Aorta (tissue), 5 donors: ENCODE measurements at places on chromosomes 7 and 10. TPM values are rescaled to one million over a fixed set of nuclear protein-coding genes. Genes with fewer than 3 reads are reported as not detected.

The ANKRD61 gene
- total RNA-seq: not detected

DNA sequence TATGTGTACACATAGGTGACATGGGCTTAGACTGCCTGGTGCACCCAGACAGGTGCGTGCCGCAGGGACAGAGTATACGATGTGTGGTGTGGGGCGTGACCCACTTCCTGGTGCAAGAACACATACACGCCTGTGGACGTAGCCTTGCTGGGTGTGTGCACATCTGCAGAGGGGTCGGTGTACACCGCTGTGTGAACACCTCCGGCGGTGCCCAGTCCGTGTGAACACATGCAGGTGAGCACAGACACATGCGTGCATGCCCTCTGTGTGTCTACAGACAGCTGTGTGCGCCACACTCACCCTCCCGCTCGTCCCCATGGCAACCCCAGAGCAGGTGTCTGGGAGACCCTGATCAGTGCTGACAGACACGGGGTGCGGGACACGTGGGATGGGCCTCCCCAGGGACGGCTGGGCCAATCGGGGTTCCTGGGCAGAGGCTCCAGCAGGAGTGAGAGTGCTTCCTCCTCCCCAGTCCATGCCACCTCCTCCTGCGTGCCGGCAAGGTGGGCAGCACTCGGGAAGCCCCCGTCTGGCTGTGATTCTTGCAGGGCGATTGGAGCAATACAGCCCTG lies 23.4 kb downstream of the ELFN1 start:
- H3K27ac ChIP-seq: no peak overlapping the region
- H3K36me3 ChIP-seq: no peaks in the 10 kb centered on the region
- peak; percentile 35 for DNase-seq
- H3K4me3 ChIP-seq: no peak overlapping the region

DNA sequence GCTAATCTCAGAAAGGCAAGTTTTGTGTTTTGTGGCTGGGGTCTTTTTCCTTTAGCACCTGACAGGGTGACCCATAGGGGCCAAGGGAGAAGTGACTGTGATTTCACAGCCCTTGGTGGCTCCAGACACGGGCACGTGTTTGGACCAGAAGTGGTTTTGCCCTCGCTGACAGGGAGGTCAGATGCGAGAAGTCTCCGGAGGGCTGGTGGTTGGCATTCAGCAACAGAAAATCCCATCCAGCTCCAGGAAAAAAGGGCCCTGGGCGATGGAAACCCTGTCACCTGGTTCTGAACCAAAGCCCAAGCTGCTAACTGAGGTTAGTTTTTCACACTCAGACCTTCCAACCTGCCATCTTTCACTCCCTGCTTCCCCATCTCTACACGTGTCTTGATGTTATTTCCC lies 272.9 kb downstream of the TRIL start:
- H3K27me3 ChIP-seq: no peaks in the 10 kb centered on the region
- no peaks in the 10 kb centered on the region for H3K4me1 ChIP-seq
- no peaks in the 10 kb centered on the region for H3K36me3 ChIP-seq
- peak overlapping the region; percentile 83 for H3K27ac ChIP-seq

GRCh38 chr7:108079648-108080591 lies 50.2 kb downstream of the LAMB4 start:
- no peaks in the 10 kb centered on the region for H3K27me3 ChIP-seq
- DNase-seq: no peak
- no peaks in the 10 kb centered on the region for H3K4me1 ChIP-seq
- no peak overlapping the region for H3K27ac ChIP-seq
- no peak overlapping the region for H3K4me3 ChIP-seq

The ATG9B gene
- total RNA-seq: not detected

The JCAD gene
- 53.0 TPM for total RNA-seq

GRCh38 chr7:13093160-13093559 lies 405.7 kb downstream of the ARL4A start:
- no peak overlapping the region for H3K27ac ChIP-seq
- H3K4me3 ChIP-seq: no peak overlapping the region
- H3K36me3 ChIP-seq: no peaks in the 10 kb centered on the region
- no peaks in the 10 kb centered on the region for H3K27me3 ChIP-seq

GRCh38 chr10:16686054-16686902 lies 130.9 kb downstream of the RSU1 start:
- H3K27me3 ChIP-seq: no peaks in the 10 kb centered on the region
- DNase-seq: no peak
- no peak overlapping the region for H3K4me3 ChIP-seq
- H3K27ac ChIP-seq: no peak overlapping the region
- no peaks in the 10 kb centered on the region for H3K36me3 ChIP-seq

GRCh38 chr10:62492012-62492869 lies 118.1 kb downstream of the ZNF365 start:
- DNase-seq: no peak
- no peaks in the 10 kb centered on the region for H3K4me1 ChIP-seq
- no peaks in the 10 kb centered on the region for H3K36me3 ChIP-seq
- no peak overlapping the region for H3K4me3 ChIP-seq
- H3K27me3 ChIP-seq: no peaks in the 10 kb centered on the region

The ZNF488 gene
- 0.12 TPM for total RNA-seq

- no peaks in the 10 kb centered on the region for H3K27me3 ChIP-seq
- peak; percentile 14 for DNase-seq
- H3K27ac ChIP-seq: no peak overlapping the region
- H3K36me3 ChIP-seq: no peaks in the 10 kb centered on the region
- no peaks in the 10 kb centered on the region for H3K4me1 ChIP-seq
Measured at GRCh38 chr10:482848-483247, 206.6 kb downstream of the DIP2C start.

DNA sequence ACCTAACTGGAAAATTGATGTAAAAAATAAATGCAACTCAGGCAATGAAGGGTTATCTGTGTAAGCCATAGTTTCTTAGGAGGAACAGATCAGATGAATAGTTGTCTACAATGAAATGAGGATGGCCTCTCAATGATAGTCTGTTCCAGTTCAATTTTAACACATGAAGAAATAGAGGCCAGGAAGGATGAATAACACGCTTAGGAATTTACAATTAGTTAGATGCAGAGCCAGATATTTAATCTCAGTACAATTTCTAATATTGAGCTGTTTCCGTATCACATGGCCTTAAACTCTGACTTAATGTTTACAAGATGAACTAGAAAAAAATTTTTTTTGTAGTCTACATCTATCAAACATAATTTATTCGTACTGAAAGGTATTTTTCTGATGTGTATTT lies 176.6 kb downstream of the GALNT11 start:
- no peak overlapping the region for H3K4me3 ChIP-seq
- no peak overlapping the region for H3K27ac ChIP-seq
- no peaks in the 10 kb centered on the region for H3K4me1 ChIP-seq
- H3K36me3 ChIP-seq: no peaks in the 10 kb centered on the region

The LRRD1 gene
- not detected for total RNA-seq

- peaks cover 5% of the 10 kb centered on the region for H3K4me1 ChIP-seq
- H3K27me3 ChIP-seq: no peaks in the 10 kb centered on the region
- DNase-seq: no peak
- H3K36me3 ChIP-seq: no peaks in the 10 kb centered on the region
Measured at GRCh38 chr7:121042195-121042594, 53.7 kb downstream of the CPED1 start.

DNA sequence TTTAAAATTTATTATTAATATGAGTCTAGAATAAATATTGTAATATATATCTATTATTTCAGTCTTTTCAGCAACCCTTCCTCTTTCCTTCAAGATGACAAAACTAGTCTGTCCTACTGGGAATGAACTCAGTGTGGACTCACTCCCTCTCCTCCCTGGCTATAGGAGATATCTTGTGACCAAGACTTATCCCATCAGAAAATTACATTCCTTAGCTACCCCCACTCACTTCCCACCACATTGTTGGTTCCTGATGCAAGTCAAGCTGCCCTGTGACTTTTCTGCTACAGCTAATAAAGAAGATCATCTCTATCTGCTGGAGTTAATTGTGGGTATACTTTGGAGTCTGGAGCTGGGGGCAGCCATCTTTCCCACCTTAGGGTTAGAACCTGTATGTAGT lies 28.0 kb upstream of the MCU start:
- no peak overlapping the region for H3K4me3 ChIP-seq
- no peak overlapping the region for H3K27ac ChIP-seq
- H3K27me3 ChIP-seq: no peaks in the 10 kb centered on the region
- DNase-seq: no peak
- H3K36me3 ChIP-seq: no peaks in the 10 kb centered on the region

- H3K4me3 ChIP-seq: peak overlapping the region; percentile 29
- no peak overlapping the region for H3K27ac ChIP-seq
- H3K4me1 ChIP-seq: no peaks in the 10 kb centered on the region
- DNase-seq: no peak
Measured at GRCh38 chr7:2242541-2243429, 759 bp downstream of the NUDT1 start.

The OR2A5 gene
- total RNA-seq: not detected
